Foreskin fibroblast (primary cell): ENCODE measurements at places on chromosomes 6 and 20.

GRCh38 chr6:41209547-41210320 lies 8.8 kb upstream of the TREML2 start:
- no peak for DNase-seq

DNA sequence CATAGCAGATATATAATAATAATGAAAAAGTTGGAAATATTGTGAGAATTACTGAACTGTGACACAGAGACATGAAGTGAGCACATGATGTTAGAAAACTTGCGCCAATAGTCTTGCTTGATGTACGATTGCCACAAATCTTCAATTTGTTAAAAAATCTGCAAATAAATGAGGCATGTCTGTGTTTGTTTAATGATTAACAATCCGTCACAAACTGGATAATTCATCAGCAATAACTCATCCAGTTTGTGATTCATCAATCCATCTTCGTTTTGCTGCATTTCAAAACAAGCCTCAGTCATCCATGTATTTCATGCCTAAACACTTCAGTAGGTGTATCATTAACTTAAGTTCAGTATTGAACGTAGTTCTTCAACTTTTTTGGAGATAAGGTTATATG lies 25.5 kb upstream of the SMIM26 start:
- peak; percentile 65 for DNase-seq

- DNase-seq: peak; percentile 72
Observed at GRCh38 chr6:41602864-41603608, 35.2 kb upstream of the MDFI start.

- peak; percentile 30 for DNase-seq
Observed at GRCh38 chr20:22974354-22974753, 60.8 kb upstream of the SSTR4 start.

DNA sequence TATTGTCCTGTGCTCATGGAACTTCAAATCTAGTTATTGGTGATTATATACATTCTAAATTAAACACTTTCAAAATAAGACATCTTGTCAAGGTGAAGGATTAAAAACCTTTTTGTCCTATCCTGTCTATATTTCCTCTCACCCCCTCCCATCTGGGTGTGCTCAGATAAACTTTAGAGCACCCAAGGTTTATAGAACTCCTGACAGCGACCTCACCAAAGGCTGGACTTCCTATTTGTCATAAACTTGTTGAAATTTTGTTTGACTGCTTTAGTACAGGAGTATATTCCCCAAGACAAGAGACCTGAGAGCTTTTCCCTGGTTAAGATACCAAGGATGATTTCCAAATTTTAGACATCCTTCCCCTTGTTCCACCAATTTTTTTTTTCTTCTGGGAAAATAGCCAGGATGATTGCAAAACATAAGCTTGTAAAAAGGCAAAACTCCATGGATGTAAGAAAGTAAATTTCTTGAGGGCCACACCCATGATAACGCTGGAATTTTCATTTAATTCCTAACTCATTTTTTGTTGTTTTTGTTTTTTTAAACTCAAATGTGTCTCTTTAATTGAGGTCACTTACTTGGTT lies 33.0 kb downstream of the CARMIL1 start:
- DNase-seq: peak; percentile 86

GRCh38 chr20:22062874-22063273 lies 357.4 kb downstream of the PAX1 start:
- no peak for DNase-seq

GRCh38 chr6:35804996-35805736 lies at the start of gene LHFPL5:
Gene LHFPL5 (plus strand): TSS chr6:35805352. CDS start chr6:35805671, 319 bp downstream.
- peak; percentile 48 for DNase-seq

- no peak for DNase-seq
Observed at GRCh38 chr6:163705923-163706322, 291.4 kb downstream of the QKI start.

DNA sequence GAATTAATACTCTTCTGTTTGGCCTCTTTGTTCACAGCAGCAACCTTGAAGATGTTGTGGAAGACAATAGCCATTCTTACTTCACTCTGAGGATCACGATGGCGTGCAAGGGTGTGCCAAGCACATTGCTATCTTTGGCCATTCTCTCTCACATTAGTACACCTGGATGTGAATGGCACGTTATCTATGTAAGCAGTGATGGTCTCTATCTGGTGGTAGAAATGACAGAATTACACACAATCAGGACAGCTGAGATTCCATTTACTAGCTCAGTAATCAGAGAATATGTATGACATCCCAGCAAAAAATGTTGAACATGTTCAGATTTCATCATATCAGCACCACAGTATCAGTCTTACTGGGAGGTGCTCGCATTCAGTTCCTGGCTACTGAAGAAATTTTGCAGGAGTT lies 116.2 kb downstream of the LCA5 start:
- peak; percentile 71 for DNase-seq

GRCh38 chr6:153334121-153334520 lies 203.0 kb upstream of the RGS17 start:
- no peak for DNase-seq

DNA sequence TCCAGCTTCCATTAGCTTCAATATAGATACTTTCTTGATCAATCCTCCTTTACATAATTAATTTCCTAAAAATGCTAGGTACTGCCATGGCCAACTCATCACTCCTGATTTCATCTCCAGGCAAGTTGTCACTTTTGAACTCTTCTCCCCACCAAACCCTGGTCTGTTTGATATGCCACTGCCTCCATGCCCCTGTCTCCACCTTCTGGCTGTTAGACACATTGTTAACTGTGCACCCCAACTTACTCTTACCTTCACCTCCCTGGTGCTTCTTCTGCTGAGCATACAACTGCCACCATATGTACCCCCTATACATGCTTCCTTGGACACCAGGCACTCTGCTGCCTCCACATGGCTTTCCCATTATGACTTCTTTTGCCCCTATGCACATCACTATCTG lies 21.9 kb upstream of the AIG1 start:
- no peak for DNase-seq

- DNase-seq: peak; percentile 77
Observed at GRCh38 chr6:33613146-33613794, 7.9 kb upstream of the ITPR3 start.

- peak; percentile 57 for DNase-seq
Observed at GRCh38 chr20:45080867-45081624, 19.9 kb downstream of the KCNS1 start.

DNA sequence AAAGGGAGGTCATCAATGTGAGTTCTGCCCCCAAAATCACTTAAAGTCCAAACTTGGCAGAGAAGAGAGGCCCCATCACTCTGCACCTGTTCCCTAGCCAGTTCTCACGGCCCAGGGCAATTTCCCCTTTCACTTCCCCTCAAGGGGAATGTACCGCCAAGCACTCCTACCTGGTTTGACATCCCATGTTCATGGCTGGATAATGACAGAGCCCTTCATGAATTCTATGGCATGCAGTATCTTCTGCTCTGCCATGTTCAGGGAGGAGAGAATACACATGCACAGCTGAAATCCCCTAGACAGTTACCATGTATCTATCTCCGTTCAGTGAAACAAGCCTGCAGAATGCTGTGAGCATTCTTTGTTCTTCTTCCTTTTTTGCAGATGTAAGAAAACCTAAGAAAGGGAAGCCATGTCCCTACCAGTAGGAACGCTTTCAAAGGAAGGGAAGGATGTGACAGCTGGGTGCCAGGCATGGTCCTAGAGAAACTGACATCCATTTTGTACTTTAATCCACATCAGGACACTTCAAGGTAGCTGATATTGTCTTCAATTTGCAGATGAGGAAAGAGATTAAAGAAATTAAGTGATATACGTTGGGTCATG lies 79.8 kb upstream of the ARID1B start:
- DNase-seq: no peak

GRCh38 chr20:3121955-3122610 lies 37.6 kb upstream of the AVP start:
- no peak for DNase-seq

GRCh38 chr6:30763618-30764489 lies 19.5 kb upstream of the IER3 start:
- DNase-seq: no peak

DNA sequence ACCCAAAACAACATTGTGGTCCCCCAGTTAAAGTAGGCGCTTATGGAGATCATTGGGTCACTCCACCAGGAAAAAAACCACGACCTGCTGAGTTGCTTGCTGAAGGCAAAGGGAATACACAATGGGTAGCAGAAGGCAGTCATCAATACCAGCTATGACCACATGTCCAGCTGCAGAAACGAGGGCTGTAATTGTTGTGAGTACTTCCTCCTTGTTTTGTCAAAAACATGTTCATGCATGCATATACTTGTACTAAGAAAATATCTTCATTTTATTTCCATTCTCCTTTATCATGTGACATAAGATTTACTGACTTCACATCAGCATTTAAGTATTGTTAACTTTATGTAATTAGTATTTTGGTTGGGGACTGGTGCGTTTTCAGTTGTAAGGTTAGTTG lies 16.9 kb downstream of the SERINC1 start:
- DNase-seq: no peak

DNA sequence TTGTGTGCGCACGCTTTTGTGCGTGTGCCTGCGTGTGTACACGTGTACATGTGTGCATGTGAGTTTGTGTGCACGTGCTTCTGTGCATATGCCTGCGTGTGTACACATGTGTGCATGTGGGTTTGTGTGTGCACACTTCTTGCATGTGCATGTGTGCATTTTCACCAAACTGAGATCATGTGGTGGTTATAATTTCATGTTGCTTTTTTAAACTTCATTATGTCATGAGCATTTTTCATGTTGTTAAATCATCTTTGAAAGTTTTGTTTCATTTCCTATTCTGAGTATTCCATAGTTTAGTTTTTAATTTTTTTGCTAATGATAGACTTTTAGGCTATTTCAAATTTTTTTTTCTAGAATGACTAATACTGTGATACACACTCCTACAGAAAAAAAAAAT lies 6.4 kb upstream of the CST3 start:
- DNase-seq: no peak
